ENCODE measurements at places on chromosomes 6 and 20.

DNA sequence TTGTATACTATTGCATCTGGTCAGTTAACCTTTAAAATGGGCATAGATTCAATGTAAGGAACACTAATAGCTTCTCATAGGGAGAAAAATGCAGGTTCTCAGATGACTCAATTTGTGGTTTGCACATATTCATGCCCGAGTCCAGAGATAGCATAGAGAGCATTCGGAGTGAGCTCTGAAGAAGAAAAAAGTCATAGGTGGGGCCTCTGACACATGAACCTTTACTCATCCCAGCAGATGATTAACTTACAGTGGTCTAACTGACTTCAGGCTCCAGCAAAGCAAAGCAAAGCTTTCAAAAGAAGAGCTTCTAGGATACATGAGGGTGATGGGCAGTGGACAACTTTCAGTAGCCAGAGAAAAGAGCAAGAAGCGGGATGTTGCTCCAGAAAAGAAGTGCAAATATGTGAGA, 55.3 kb upstream of the BTN3A2 start:
- DNase-seq: no peak

- DNase-seq: no peak
These were observed 190.9 kb downstream of the MAFB start for GRCh38 chr20:40497899-40498691.

- DNase-seq: no peak
These were observed 88.8 kb downstream of the YTHDF1 start for GRCh38 chr20:63126876-63127699.

- DNase-seq: no peak
These were observed 30.9 kb upstream of the HDDC2 start for GRCh38 chr6:125332664-125333063.

DNA sequence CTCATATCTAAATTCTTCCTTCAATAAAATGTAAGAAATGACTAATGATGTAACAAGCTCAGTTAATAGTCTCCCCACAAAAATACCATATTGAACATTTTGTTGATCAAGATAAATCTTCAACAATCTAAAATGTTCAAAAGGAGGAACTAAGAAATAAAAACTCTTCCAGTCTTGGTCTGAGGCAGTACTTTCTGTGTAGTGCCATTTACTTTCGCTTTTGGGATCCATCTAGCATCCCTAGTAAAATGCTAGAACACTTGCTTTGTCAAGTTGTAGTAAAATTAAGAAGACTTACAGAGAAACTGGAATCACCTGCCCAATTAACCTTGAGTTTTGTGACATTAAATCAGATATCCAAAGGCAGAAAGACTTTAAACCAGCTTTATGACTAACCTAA, 246.4 kb downstream of the KHDRBS2 start:
- DNase-seq: no peak

DNA sequence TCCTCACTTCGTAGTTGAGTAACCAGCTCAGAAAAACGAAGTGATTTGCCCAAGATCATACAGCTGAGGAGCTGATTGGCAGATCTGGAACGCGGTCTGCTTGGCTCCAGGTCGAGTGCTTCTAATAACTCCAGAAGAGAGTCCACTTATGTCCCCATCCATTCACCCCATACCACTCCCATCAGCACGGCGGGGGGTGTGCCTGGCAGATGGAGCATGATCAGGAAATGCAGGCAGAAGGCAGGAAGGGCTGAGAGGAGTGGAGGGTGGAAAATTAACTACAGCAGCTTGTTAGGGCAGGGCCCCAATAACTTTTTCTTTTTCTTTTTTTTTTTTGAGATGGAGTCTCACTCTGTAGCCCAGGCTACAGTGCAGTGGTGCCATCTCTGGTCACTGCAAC, 15.0 kb downstream of the FITM2 start:
- no peak for DNase-seq

DNA sequence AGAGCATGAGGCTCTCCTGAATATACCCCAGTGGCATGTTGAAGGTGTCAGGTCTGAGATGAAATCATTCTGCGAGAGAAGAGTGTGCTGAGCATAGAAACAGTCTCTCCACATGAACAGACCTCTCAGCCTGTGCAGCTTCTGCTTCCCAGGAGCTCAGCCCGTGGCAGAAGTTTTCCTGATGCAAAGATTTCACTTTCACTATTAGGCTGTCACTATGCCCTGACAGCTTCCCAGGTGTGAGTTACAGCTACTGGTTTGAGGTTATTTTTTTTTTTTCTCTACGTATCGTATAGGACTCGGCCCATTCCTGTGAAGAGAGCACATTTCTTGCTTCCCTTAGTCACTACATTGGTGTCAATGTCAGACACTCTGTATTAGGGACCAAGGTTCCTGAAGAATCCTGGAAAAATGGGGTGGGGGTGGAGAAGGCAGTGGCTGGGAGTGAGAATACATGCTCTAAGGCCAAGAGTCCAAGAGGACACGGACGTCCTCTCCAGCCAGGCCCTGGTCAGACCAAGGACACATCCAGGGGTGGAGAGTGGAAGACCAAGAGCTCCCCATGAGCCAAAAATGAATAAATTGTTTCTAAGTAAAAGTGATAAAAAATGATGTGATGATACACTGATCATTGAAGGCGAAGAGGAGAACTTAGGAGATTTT, 121.2 kb upstream of the AKAP12 start:
- DNase-seq: no peak

All from SJCRH30 (cell line).